Osteoblast (primary cell): ENCODE measurements at places on chromosomes 5 and 9. TPM values are rescaled to one million over a fixed set of nuclear protein-coding genes. Genes with fewer than 3 reads are reported as not detected.

The ADAM19 gene
- total RNA-seq: 12.1 and 14.5 TPM in 2 replicates

The GOLM1 gene
- total RNA-seq: 85.0 and 92.2 TPM in 2 replicates

The FGD3 gene
- total RNA-seq: under 0.01 TPM in 1 of 2 replicates, not detected in the other

The P4HA2 gene
- total RNA-seq: 155 and 186 TPM in 2 replicates

The MLANA gene
- under 0.01 TPM in 1 of 2 replicates, not detected in the other for total RNA-seq

The GRXCR2 gene
- total RNA-seq: not detected in 2 replicates

The CSF1R gene
- 0.36 and 0.88 TPM in 2 replicates for total RNA-seq

- DNase-seq: peak; percentile 94
Observed at GRCh38 chr5:134524826-134525682, at the start of gene JADE2. Gene JADE2 (plus strand): TSS chr5:134525670. CDS start chr5:134535858, 10,188 bp downstream.

DNA sequence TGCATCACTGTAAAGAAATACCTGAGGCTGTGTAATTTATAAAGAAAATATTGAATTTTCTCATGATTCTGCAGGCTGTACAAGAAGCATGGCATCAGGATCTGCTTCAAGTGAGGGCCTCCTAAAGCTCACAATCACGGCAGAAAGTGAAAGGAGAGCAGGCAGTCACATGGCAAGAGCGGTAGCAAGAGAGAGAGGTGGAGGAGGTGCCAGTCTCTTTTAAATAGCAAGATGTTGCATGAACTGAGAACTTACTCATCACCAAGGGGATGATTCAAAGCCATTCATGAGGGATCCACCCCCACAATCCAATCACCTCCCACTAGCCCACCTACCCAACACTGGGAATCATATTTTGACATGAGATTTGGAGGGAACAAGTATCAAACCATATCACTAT, 184.5 kb upstream of the PAPPA start:
- peak; percentile 52 for DNase-seq

GRCh38 chr5:36001032-36001431, 9.8 kb upstream of the UGT3A1 start:
- DNase-seq: peak; percentile 26

DNA sequence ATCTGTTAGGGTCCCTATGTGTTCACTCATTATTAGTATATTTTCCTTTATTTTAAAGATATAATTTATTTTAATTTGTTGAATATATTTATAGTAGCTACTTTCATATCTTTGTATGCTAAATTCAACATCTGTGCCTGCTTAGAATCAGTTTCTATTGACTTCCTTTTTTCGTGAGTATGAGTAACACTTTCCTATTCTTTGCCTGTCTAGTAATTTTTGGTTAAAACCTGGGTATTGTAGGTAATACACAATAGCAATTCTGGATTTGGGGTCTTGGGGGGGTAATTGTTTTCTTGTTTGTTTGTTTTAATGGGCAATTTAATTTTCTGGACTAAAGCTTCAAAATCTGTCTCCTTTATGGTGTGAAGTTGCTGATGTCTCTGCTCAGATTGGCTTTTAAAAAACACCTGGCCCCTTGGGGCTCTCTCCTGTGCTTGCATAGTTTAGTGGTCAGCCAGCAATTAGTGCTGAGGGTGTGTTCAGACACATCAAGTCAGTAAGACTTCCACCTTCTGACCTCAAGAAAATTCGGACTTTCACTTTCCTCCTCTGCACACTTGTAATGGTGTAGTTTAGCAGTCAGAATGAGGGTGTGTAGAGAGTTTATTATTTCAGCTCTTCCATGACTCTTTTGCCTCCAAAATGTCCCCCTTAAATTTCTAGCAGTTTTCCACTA, 124.4 kb upstream of the MAP1B start:
- DNase-seq: no peak

GRCh38 chr5:153714798-153715197, 224.3 kb downstream of the GRIA1 start:
- DNase-seq: no peak

DNA sequence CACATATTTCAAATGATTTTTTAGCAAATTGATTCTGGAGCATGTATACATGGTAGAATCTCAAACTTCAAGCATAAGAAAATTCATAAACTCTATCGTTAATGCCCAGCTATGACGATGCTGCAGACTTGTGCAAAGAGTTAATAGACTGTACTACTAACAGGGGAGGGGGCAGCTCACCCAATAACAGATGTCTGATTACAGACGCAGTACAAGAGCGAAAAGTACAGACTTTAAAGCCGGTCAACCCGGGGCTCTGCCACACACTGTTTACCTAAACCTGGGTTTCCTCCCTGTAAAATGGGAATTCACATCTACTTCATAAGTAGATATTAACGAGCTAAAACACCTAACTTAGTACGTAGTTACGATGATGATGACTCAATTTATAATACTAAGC, 651 bp downstream of the TRIM23 start:
- no peak for DNase-seq

DNA sequence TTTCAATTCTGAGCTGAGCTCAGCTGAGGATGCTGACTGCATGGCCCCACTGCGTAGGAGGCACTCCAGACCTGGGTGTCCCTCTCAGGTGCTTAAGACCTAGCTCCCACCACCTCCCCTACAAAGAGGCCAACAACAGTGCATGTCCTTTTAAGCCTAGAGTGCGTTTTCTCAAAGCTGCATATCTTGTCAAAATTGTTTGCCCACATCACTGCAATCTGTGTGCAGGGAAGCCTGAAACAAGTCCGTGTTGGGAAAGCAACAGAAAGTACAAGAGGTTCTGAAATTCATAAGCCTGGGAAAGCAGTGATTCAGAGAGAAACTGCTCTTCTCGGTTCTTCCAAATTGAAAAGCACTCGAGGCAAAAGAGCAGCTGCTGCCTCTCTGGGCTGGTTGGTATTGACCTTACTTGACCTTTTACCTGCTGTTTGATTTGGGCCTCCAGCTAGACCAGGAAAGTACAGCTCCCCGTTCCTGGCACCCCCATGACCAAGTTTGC, 238.4 kb downstream of the NR2F1-AS1 start:
- no peak for DNase-seq

- DNase-seq: no peak
Observed at GRCh38 chr9:105701145-105701544, 6.8 kb downstream of the TMEM38B start.

- no peak for DNase-seq
Observed at GRCh38 chr9:119091074-119091473, 278.2 kb downstream of the BRINP1 start.
